Thoracic aorta (tissue), 2 donors: ENCODE measurements at places on chromosomes 12 and 14. TPM values are rescaled to one million over a fixed set of nuclear protein-coding genes. Genes with fewer than 3 reads are reported as not detected.

TCL1B gene
- total RNA-seq = not detected

DNA sequence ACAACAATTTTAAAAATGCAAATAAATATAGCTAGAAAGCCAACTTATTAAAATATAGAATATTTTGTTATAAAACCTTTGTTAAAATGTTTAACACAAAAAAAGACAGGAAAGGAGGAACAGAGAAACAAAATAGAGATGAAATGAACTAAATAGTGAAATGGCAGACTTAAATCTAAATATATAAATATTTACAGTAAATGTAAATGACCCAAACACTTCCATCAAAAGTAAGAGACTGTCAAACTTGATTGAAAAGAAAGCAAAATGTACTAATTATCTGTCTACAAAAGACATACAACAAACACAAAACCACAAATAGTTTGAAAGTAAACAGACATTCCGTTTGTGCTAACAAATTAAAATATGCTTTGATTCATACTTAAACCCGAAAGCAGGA, 41.7 kb downstream of the PLBD1 start:
- DNase-seq = no peak

DCN gene
- 869 TPM for total RNA-seq

KERA gene
- not detected for total RNA-seq

DNA sequence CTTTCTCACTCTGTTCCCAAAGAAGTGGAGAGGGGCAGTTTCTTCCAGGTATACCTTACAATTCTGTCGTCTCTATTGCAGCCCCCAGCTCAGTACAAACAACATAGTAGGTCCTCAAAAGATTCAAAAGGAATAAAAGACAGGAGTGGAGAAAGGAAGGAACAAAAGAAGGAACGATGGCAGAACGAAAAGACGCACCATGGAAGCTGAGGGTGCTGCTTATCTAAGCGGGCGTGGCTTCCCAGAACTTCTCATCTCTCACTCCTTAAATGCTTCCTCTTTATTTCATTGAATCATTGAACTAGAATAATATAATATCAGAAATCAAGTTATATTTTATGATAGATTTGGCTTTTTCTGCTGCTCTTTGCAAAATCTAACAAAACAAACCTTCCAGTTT, 13.7 kb upstream of the LTA4H start:
- no peak for DNase-seq

DNA sequence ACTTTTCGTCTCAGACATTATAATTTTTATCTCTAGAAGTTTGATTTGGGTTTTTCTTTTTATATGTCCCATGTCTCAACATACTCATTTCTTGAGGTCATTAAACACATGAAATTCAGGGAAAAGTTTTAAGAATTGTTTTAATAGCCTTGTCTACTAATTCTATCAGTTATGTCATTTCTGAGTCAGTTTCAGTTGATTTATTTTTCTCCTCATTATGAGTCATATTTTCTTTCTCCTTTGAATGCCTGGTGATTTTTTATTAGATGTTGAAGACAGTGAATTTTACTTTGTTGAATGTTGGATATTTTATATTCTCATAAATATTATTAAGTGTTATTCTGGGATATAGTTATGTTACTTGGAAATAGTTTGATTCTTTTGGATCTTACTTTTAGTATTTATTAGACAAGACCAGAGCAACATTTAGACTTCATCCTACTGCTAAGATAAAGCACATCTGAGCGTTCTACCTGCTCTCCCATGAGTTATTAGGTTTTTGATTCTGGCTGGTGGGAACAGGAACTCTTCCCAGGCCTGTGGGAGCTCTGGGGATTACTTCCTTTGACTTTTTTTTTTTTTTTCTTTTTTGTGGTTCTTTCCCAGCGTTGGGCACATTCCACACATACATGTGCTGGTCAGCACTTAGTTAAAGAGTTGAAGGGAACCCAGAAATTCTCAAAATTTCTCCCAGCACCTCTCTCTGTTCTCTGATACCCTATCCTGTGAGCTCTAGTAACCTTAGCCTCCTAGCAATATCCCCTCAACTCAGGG, 1157.7 kb downstream of the BCL11B start:
- no peak for DNase-seq
